Nasal cavity respiratory epithelium epithelial cell of viscerocranial mucosa (primary cell): ENCODE measurements at places on chromosomes 16 and 17. TPM values are rescaled to one million over a fixed set of nuclear protein-coding genes. Genes with fewer than 3 reads are reported as not detected.

BRIP1 gene
- total RNA-seq: 3.1 TPM in 2 replicates

CEP295NL gene
- under 0.01 and 0.43 TPM in 2 replicates for total RNA-seq

YBX2 gene
- 0.34 and 1.1 TPM in 2 replicates for total RNA-seq

CLEC18B gene
- total RNA-seq: 0.68 and 2.4 TPM in 2 replicates

NDRG4 gene
- 8.5 and 12.1 TPM in 2 replicates for total RNA-seq

TMEM220 gene
- total RNA-seq: under 0.01 and 0.36 TPM in 2 replicates

MPV17L gene
- total RNA-seq: 0.64 and 1.4 TPM in 2 replicates

OR3A3 gene
- total RNA-seq: not detected in 2 replicates

APOH gene
- not detected in 2 replicates for total RNA-seq

GAST gene
- total RNA-seq: 1.0 TPM in 1 of 2 replicates, not detected in the other

MLKL gene
- 6.5 and 11.7 TPM in 2 replicates for total RNA-seq

XAF1 gene
- total RNA-seq: 0.68 and 20.1 TPM in 2 replicates

TMEM101 gene
- 39.7 and 63.2 TPM in 2 replicates for total RNA-seq

ADAP2 gene
- total RNA-seq: 1.2 and 9.9 TPM in 2 replicates

FSCN2 gene
- 0.34 and 0.78 TPM in 2 replicates for total RNA-seq

GNGT2 gene
- total RNA-seq: not detected in 2 replicates

ACLY gene
- total RNA-seq: 114 and 147 TPM in 2 replicates

KRT20 gene
- not detected in 2 replicates for total RNA-seq

PRSS21 gene
- total RNA-seq: 3.8 and 4.6 TPM in 2 replicates

GRIN2C gene
- total RNA-seq: under 0.01 and 0.14 TPM in 2 replicates

ANKRD13B gene
- total RNA-seq: 3.8 and 16.9 TPM in 2 replicates

ALOX12 gene
- total RNA-seq: under 0.01 and 0.14 TPM in 2 replicates

KRTAP16-1 gene
- not detected in 2 replicates for total RNA-seq

KRT32 gene
- total RNA-seq: not detected in 2 replicates

NOL3 gene
- total RNA-seq: 16.7 and 22.5 TPM in 2 replicates

KCNH6 gene
- not detected in 2 replicates for total RNA-seq

ASGR1 gene
- total RNA-seq: 0.07 TPM in 1 of 2 replicates, not detected in the other

PDE6G gene
- total RNA-seq: 0.21 TPM in 1 of 2 replicates, not detected in the other

KRTAP4-9 gene
- total RNA-seq: not detected in 2 replicates

COX4I1 gene
- 356 and 505 TPM in 2 replicates for total RNA-seq

SBK1 gene
- under 0.01 and 0.28 TPM in 2 replicates for total RNA-seq
